Cerebellum (tissue), 4 donors: ENCODE measurements at places on chromosomes 16 and 17. TPM values are rescaled to one million over a fixed set of nuclear protein-coding genes. Genes with fewer than 3 reads are reported as not detected.

Gene ZNF778
- total RNA-seq, result 18.1 TPM

GRCh38 chr17:2123375-2124251 lies 68.7 kb downstream of the HIC1 start:
- DNase-seq, result peak; percentile 28

DNA sequence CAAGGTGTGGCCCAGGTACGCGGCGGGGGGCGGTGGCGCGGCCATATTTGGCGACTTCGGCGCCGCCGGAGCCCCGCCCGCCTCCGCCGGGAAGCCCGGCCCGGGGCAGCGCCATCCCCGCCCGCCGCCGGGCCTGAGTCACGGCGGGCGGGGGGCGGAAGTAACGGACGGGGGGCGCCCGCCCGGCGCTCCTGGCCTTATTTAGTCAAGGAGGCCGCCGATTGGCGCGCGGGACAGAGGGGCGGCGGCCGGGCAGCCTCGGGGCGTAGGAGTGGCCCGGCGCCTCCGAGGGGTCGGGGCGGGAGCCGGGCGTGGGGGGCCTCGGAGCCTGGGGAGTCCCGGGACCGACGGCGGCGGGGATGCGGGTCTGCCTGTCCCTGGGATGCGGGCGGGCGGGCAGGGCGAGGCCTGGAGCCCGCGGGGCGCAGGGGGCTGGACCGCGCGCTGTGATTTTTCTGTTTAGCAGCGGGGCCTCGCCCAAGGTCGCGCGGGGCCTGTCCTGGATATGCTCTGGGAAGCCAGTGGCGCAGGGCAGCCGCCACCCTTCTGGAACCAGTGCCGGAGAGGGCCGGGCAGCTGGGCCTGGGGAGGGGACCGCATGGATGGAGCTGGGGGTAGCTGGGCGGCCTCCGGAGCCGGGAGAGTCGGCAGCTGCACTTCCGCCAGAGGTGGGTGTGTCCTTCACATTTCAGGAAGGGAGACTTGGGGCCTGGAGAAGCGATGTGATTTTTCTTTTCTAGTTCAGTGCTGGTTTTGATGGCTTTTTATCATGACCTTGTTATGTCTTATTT lies 2.3 kb upstream of the ACTG1 start:
- peak; percentile 56 for DNase-seq

GRCh38 chr16:26441178-26441577 lies 625.5 kb upstream of the C16orf82 start:
- DNase-seq, result no peak

GRCh38 chr16:82079892-82080291 lies 44.8 kb downstream of the HSD17B2 start:
- no peak for DNase-seq

DNA sequence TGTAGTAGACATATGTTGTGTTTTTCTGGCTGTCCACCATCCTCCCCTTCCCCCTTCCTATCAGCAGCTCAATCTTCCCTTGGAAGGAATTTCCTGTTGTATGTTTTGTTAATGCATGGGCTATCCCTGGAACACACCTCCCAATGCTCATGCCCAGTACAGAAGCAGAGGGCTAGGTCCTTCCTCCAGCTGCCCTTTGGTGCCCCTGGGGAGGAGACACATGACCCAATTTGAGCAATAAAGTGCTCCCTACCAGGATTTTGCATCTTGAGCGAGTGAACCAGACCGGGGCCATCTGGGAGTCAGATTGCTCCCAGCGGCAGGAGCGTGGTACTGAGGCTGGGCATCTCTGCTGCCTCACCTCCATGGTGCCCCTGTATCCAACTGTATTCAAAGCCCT lies 141.5 kb upstream of the MED13 start:
- DNase-seq, result no peak

DNA sequence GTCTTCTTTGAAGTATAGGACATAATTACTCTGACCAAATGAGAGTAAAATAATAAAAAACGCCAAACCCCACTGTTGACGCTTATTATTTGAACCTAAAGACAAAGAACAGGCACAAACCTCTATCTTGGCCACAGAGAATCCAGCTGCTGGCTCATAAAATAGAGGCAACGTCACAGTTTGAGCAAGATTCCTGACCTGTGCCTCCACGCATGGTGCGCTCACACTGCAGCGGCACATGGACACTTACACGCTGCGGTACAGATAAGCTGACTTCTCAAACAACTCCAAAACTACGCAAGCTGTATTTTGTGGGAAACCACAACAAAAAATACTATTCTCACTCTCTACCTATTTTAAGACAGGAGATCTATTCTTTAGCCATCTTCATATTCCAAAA lies 38.8 kb upstream of the TRAP1 start:
- DNase-seq, result no peak

DNA sequence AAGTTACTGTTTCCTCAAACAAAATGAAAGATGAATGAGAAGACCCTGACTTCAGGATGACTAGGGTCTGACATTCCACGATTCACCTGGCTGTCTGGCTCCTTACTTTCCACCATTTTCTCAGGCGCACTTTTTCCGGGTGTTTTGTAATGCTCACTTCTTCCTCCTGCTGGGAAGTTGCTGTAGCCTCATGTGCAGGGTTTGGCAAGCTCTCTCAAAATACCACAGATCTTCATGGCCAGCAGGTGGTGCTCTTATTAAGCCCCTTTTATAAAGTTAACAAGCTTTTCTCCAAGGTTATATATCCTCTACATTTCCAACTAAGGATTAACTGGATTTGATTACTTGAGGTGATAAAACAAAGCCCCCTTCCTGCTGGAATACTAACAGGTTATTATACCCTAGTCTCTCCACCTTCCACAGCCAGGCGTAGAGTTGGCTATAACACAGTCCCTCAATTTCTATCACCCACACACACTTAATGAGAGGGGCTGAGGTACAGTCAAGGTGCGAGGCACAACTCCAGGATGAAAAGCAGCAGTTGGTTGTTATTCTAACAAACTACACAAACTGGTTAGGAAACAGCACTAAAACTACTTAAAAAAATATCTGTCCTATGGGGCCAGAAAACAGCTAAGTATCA lies 45.4 kb downstream of the STH start:
- peak; percentile 77 for DNase-seq

DNA sequence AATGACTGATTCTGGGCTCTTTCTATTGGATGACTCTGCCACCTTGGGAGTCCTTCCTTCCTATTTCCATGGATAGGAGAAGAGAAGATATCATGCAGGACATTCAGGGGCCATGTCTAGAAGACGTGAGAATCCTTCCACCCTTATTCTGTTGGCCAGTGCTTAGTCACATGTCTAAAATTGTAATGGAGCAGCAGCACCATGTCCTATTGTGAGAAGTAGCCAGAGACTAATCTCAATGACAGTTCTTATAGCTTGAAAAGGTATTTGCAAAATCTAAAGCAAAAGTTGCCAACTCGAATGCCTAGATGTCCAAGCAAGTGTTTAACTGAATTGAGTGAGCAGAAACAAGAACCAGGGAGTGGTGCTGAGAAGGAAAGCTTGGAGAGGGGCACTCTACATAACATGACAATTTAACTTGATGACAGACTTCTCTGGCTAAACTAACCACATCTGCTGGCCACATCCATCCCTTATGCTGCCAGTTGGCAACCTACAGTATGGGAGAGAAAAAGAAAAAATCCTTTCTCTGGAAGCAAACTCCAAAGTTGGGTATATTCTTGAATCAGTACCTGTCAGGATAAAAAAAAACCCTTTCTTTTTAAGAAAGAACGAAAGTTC lies 225.7 kb downstream of the CDH13 start:
- no peak for DNase-seq

DNA sequence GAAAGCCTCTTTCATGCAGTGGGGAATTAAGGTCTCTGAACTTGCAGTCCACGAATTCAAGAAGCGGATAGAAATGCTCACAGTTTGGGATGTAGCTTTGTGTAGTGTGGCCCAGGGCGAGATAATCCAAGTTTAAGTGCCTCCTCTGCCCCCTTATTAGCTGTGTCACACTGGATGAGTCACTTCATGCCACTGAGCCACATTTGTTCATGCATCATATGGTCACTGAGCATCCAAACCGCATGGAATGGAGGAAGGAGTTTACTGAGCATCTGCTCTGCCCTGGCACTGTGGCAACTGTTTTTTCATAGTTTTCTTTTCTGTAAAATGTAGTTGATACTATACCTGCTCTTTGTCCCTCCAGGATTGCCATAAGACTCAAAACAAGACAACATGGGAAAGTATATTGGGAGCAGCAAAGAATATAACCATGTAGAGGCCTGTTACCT lies 15.1 kb upstream of the DHX8 start:
- DNase-seq, result peak; percentile 12

- DNase-seq, result no peak
These were observed 230.5 kb upstream of the ASIC2 start for GRCh38 chr17:33523577-33523981.

DNA sequence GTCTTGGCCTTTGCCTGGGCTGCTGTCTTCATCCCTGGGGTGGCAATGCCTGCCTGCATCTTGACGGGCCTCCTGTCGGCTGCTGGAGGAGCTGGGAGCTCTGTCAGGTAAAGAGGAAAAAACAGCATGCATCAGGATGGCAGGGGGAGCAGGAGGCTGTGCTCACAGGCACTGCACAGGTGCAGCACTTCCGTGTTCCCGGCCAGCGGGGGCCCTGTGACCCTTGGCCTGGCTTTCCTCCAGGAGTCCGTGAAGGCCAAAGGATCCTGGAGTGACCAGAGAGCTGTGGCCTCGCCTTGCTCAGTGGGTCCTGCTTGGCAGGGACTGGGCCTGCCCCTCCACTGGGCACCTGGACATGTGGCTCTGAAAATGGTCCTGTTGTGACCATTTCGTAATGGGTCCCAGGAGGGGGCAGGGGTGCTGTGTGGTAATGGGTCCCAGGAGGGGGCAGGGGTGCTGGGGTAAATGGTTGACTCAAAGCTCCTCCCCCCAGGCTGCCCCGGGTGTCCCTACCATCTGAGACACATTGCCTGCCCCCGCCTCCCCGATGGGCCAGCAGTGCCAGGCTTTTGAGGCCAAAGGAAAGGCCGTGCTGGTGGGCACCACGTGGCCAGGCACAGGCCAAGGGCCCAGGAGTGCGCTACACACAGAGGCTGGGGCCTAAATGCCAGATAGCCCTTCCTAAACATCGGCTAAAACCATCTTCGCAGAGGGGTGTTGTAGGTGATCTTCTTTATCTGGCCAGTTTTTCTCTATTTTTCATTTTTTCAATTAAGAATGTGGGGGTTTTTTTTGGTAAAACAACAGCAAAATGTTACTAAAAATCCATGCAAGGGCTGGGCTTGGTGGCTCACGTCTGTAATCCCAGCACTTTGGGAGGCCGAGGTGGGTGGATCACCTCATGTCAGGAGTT lies 4.0 kb upstream of the FASN start:
- DNase-seq, result peak; percentile 69

- DNase-seq, result no peak
These were observed 85.1 kb downstream of the CES1 start for GRCh38 chr16:55747785-55748184.

- no peak for DNase-seq
These were observed 5.9 kb upstream of the HSD11B2 start for GRCh38 chr16:67425061-67425460.
